Kidney capillary endothelial cell (primary cell): ENCODE measurements at places on chromosomes 2 and 18.

DNA sequence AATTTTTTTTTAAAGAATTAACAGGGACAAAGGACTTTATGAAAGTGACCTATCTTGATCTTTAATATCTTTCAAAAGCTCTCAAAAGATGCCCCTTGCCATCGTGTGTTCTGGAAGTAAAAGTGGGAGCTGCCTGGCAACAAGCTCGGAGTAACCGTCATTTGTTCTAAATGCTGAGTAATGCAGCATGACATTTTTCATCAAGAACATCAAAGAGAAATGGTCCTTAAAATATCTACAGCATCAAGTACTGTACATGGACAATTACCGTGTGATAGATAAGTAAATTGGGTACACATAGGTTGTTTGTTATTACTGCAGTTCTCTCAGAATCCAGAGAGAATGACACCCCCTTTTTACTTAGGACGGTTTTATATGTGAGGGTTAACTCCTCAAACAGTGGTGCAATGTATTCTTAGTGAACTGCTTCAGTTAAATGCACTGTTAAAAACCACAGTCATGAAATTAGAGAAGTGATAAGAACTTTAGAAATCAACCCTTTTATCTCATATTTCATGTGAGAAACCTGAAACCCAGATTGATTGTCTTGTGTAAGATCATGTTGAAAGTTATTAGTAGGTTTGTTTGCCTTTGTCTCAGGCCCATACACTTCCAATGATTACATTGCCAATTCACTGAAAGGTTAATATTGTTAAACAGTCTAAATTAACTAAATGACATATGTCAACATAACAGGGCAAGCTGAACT lies 90.6 kb upstream of the HNMT start:
- no peak for DNase-seq

- no peak for DNase-seq
These were observed 47.8 kb upstream of the RHOB start for GRCh38 chr2:20398956-20399567.

DNA sequence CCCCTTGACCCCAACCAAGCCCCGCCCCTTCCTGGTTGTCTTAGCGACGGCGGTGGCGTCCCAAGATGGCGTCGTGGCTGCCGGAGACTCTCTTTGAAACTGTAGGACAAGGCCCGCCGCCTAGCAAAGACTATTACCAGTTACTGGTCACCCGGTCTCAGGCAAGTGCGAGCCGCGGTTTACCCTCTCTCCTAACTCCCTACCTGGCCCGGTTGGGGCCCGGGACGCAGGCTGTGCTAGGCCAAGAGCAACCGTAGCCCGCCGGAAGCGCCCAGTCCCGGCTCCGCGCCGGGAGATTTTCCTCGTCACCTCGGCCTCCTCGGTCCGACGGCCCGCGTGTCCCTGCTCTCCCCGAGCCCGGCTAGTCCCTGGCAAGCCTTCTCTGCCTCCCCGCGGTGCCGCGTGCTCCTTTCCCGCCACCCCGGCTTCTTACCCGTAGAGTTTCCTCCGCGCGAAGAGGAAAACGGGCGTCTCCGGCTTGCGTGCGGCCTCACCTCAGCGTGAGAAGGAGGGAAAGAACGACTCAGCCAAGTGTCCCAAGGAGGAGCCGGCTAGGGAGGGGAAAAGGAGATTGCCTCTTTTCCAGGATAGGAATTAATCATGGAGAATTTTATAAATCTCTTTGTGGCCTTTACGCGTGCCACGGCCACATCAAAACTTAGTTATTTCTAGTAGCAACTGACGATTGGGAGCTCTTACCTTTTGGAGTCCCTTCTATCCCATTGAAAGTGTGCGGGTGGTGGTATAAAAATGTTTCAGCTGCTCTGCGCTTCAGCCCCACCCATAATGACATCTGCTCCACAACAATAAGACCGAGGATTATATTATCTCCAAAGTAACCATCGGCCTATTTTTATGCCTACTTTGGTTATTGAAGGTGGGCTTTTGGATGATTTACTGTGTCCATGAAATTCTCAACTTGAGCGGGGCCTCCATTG lies at the start of gene FBXO36:
TSS of gene FBXO36 (plus strand) at position 55 of the 938 bp plus-strand sequence. CDS start at position 66, 11 bp downstream.
- peak; percentile 48 for DNase-seq

DNA sequence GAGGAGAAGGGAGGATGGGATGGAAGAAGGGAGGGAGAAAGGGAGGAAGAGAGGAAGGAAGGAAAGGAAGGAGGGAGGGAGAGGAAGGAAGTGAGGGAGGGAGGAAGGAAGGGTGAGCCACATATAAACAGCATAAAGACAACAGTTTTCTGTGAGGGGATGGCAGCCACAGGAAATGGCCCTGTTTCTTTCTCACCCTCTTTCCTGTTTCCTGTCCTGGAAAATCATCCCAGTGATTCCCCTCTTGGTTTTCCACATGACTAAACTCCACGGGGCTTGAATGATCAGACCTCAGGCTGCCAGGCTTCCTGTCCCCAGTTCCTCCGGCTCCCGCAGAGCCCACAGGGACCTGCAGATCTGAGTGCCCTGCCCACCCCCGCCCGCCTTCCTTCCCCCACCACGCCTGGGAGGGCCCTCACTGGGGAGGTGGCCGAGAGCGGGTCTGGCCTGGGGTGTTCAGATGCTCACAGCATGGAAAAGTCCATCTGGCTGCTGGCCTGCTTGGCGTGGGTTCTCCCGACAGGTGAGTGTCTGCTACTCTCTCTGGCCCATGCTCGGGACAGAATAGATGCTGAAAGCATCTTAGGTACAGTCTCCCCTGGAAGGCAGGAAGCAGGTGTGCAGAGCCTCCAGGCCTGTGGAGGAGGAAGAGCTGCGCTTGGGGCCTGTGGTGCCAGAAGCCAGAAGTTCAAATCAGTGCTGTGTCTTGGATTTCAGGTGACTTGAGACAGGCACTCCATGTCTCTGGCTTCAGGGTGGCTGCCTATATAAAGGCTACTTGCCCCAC lies at the start of gene SIGLEC15:
TSS of gene SIGLEC15 (plus strand) at position 418 of the 787 bp plus-strand sequence. CDS start at position 472, 54 bp downstream.
- peak; percentile 30 for DNase-seq
